HT1080 (cell line): ENCODE measurements at places on chromosomes 6 and 20. TPM values are rescaled to one million over a fixed set of nuclear protein-coding genes. Genes with fewer than 3 reads are reported as not detected.

Gene C6orf118
- not detected in 2 replicates for total RNA-seq

Gene OR2B6
- not detected in 2 replicates for total RNA-seq

Gene ELOVL4
- total RNA-seq, result 0.47 and 0.66 TPM in 2 replicates

Gene MAK
- 0.07 TPM in 1 of 2 replicates, not detected in the other for total RNA-seq

Gene PRR18
- not detected in 2 replicates for total RNA-seq

Gene PLCB4
- 22.7 and 24.0 TPM in 2 replicates for total RNA-seq

Gene NCOA3
- total RNA-seq, result 11.0 and 13.8 TPM in 2 replicates

Gene CDS2
- 14.4 and 23.4 TPM in 2 replicates for total RNA-seq

Gene IFT52
- 12.9 and 13.7 TPM in 2 replicates for total RNA-seq

Gene CDKAL1
- total RNA-seq, result 12.8 and 13.5 TPM in 2 replicates

Gene PHACTR3
- not detected in 2 replicates for total RNA-seq
